ENCODE measurements at places on chromosomes 4 and X.

DNA sequence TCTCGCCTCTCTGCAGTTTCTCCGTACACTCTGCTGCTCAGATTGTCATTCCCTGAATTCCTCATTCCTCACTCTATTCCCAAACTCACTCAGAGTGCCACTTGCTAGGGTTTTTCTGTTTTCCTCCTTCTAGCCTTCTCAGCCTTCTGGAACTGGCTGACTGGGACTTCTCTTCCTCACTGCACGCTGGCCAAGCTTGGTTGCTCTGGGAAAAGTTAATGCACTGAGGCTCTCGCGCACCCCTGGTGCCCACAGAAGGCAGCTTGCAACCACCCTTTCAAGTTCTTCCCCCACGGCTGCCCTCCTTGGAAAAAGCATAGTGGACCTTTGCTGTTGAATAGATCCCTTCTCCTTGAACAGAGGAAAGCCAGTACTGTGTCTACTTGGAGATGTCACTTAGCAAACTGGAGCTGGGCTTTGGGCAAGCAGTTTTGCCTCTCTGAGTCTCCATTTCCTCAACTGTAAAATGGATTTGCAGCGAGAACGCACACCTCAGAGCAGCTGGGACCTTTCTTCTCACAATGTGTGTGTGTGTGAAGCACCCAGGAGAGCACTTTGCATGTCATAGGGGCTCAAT is 6.0 kb upstream of the CCKAR start:
- DNase-seq, result no peak

GRCh38 chrX:265502-265901 is 15.7 kb upstream of the PLCXD1 start:
- no peak for DNase-seq

DNA sequence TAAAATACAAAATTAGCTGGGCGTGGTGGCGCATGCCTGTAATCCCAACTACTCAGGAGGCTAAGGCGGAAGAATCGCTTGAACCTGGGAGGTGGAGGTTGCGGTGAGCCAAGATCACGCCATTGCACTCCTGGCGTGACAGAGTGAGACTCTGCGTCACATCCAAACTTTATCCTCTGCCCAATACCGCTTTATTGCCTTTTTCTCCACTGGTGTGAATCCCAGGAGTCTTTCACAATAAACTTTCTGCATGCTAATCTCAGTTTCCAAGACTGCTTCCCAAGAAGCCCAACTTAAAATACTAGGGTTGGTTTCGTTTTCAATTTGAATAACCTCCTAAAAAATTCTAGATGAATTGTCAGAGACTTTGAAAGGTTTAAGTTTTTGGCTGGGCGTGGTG is 27.2 kb upstream of the DHX15 start:
- no peak for DNase-seq

- DNase-seq, result no peak
Measured at GRCh38 chrX:121260596-121261240, 213.3 kb downstream of the GLUD2 start.

DNA sequence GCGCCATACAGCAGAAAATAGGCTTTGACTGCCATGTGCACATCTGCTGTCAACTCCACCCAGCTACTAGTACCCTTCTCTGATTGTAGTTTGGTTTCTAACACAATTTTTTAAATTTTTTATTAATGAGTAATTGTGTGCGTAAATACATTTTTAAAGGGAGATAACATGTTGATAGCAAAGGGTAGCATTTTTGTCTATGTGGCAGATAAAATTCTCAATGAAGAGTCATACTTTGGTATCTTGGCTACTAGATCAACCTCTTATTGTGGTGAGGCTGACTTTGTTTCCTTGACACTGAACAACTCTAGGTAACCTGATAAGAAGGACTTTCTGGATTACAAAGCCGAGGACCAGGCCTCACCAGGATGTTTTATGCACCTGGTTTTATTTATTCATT is 9.5 kb downstream of the ADH4 start:
- DNase-seq, result no peak

DNA sequence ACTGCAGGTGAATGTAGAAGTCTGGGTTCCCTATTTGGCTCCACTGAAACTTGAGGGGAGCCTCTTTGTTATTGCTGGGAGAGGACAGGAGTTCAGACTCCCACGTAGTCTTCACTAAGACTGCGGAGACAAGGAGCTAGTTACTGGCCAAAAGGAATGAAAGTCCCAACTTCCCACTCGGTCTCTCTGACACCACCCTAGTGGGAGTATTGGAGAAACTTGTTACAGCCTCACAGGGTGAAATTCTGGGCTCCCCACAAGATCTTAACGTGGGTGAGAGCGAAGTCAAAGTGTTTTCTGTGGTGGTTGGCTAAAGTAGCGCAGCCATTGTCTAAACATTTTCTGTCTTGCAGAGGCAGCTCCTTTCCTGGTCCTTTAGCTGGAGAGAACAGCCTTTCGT is 13.5 kb downstream of the MYOZ2 start:
- no peak for DNase-seq

DNA sequence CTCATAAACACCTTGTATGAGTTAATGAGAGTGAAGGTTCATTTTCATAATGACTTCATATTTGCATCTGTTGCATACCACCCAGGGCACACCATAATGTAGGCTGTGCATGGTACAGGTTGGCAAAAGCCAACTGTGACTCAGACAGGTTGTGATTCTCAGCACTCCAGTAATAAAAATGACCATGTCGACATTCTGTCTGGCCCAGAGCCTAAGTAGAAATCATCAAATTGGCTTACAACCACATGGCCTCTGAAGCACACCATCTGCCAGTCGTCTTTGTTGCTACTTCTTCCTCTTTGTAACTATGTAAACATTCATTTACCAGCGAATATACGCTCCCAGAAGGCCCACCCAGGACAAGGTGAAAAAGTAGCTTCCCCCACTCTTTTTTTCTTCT is 459.5 kb downstream of the GASK1B start:
- no peak for DNase-seq

DNA sequence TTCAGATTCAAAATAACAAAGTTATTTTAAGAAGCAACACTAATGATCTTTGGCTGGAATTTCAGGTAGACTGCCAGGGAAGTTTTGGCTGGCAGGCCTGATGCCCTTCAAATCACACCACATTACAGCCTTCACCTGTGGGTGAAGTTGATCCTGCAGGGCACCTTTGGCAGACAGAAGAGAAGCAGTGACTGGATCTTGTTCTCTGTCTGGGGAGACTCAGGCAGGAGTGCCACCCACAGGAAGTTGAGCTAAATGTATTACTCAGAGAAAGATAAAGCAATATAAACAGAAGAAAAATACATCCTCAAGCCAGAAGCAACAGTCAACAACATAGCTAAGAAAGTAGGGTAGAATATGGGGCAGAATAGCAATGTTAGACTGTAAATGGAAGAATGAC is 12.8 kb upstream of the CFAP299 start:
- no peak for DNase-seq

GRCh38 chrX:120456973-120457372 is 12.1 kb downstream of the LAMP2 start:
- DNase-seq, result no peak

DNA sequence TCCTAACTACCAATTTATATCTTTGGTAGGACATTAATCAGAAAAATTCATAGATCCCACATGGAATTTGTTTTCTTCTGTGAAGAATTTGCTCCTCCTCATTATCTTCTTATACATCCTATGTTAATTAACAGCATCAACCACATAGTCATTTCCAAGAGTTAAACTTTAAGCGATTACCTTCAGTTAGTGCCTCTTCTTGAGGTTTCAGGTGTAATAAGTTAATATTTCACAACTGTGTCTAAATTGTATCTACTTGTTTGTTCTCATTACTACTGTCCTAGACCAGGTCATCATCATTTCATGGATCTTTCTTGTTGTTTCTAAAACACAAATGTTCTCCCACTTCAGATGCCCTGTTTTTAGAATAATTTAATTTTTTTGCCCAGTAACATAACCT is 457.9 kb downstream of the FAT4 start:
- no peak for DNase-seq

DNA sequence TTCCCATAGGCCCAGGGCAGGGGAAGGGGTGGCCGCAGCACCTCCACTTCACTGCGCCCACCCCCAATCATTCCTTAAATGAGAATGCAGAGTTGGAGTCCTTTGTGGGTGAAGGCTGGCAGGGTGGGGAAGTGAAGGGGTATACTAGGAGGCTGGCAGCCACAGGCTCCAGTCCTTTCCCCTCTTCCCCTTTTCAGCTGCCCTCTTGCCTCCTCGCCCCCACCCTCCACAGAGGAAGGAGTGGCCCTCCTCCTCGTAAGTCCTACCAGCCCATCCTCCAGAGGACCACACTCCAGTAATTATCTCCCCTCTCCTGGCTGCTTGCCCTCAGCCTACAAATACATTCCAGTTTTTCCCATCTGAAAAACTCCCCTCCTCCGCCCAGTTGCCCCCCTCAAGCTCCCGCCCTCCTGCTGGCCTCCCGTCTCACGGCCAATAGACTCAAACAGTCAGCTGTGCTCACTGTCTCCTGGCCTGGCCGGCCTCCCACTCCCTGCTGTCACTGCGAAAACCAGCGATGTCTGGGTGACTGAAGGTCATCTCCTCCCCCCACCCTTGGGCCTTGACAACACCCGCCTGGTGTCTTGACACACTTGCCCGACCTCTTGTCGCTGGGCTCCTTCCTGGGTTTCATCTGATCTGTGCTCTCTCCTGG is 38.8 kb downstream of the EFNB1 start:
- no peak for DNase-seq

GRCh38 chrX:56788229-56788628 is 59.2 kb downstream of the NBDY start:
- no peak for DNase-seq

DNA sequence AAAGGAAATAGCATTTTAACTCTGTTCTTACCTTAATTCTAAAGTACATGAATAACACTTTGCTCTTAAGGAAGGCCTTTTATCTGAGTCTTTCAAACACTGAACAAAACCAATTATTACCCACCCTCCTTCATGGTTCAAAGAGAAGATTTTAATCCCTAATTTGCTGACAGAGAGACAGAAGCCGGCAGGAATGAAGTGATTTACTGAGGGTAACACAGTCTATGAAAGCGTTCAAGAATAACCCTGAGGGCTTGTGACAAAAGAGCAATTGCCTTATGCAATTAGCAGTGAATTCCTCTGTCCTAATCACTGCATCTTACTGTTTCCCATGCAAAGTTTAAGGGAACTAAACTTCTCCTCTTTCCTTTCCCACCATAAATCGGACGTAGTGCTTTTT is 144.1 kb downstream of the PACRGL start:
- no peak for DNase-seq

- DNase-seq, result no peak
Measured at GRCh38 chrX:69226459-69227158, 61.4 kb upstream of the PJA1 start.

DNA sequence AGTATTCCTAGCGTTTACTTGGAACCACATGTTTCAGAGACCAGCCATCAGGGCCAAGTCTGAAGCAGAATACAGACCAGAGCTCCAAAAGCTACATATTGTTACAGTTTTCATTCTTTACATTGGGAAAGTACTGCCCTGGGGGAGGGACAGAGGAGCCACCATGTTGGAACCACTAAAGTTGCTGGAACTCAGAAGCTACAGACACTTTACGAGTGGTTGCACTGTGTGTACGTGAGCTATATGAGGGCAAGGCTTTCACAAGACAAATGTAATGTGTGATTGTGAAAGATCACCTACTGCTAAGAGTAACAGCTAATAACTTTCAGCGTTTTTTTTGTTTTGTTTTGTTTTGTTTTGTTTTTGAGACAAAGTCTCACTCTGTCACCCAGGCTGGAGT is 11.7 kb downstream of the GPC3 start:
- DNase-seq, result no peak

DNA sequence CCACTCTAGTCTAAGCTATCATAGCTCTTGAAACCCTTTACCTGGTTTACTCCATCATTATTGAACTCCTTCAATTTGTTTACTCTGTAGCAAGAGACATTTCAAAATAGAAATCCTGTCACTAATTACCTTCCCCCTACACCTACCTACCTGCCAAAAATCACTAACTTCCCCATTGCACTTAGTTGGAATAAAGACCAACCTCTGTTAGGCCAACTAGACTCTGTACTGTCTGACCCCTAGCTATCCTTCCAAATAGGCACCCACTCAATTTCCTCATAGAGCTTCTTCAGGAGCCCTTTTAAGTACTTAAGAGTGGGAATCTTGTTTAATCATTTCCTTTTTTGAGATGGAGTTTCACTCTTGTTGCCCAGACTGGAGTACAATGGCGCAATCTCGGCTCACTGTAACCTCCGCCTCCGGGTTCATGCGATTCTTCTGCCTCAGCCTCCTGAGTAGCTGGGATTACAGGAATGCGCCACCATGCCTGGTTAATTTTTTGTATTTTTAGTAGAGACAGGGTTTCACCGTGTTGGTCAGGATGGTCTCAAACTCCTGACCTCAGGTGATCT is 8.9 kb upstream of the CDKL2 start:
- no peak for DNase-seq

DNA sequence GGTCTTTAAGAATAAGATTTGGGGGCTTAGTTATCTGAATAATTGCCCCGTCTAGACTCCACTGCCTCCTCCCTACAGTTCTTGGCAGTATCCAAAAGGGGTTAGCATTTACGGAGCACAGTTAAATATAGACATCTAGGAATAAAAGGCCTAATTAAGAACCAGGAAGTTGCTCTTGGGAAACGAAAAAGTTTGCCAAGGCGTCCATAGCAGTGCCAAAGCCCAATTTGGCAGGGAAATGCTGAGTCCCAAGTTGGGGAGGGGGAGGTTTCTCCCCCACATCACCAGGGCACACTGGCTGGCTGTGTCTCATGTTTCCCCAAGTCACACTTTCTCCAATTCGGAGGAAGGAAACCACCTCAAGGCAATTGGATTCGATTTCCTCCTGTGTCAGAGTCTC is 338.7 kb downstream of the FBXW7 start:
- no peak for DNase-seq

- no peak for DNase-seq
Measured at GRCh38 chr4:139234253-139234652, 45.8 kb downstream of the MGARP start.

DNA sequence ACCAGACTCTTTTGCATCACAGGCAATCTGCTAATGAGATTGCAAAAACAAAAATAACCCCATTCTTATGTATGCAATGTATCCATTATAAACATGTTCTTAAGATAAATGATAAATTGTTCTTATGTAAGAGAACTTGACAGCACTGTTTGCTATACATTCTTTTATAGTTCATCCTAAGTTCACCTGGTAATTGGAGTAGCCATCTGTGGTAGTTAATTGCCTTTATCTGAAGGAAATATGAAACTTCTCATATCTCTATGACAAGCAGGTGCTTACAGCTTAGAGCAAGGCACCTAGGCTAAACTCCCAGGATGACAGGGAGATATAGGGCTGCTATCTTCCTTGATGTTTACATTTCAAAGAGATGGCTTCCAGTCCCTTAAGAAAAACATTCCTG is 21.3 kb upstream of the CLCN5 start:
- DNase-seq, result no peak

GRCh38 chr4:8029689-8030088 is 90.0 kb upstream of the AFAP1 start:
- no peak for DNase-seq
